PC-3 (cell line): ENCODE measurements at places on chromosomes 16 and 17. TPM values are rescaled to one million over a fixed set of nuclear protein-coding genes. Genes with fewer than 3 reads are reported as not detected.

Gene PRSS8
- total RNA-seq = 18.0 and 23.4 TPM in 2 replicates

Gene SLC4A1
- not detected in 2 replicates for total RNA-seq

DNA sequence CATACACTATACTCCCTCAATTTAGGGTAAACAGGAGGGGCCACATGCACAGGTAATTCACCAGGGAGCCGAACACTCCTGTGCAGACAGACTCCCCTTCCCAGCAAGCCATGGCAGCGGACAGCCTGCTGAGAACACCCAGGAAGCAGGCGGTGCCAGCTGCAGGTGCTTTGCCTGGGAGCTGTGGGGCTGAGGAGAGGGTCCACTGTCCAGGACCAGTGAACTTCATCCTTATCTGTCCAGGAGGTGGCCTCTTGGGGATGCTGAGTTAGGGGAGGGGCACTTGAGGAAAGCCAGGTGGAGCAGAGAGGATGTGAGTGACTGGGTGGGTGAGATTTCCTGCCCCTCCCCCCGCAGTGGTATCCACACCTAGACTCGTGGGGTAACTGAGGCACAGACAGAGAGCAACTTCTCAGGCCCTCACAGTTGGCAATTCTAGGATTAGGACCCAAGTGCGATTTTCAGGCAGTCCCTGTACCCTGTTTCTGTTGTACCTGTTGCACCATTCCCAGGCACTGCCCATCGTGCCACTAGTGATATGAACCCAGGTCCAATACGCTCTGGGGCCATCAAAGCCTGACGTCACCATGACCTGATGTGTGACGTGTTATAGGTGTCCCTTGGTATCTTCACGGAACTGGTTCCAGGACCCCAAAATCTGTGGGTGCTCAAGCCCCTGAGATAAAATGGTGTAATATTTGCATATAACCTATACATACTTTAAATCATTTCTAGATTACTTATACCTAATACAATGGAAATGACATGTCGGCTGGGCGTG, 1.2 kb downstream of the GRN start:
- H3K4me1 ChIP-seq = peaks cover 4% of the 10 kb centered on the region; the same call in 1 of the 2 replicates
- H3K27ac ChIP-seq = no peak overlapping the region
- DNase-seq = no peak

Gene ABAT
- 0.17 and 0.95 TPM in 2 replicates for total RNA-seq

DNA sequence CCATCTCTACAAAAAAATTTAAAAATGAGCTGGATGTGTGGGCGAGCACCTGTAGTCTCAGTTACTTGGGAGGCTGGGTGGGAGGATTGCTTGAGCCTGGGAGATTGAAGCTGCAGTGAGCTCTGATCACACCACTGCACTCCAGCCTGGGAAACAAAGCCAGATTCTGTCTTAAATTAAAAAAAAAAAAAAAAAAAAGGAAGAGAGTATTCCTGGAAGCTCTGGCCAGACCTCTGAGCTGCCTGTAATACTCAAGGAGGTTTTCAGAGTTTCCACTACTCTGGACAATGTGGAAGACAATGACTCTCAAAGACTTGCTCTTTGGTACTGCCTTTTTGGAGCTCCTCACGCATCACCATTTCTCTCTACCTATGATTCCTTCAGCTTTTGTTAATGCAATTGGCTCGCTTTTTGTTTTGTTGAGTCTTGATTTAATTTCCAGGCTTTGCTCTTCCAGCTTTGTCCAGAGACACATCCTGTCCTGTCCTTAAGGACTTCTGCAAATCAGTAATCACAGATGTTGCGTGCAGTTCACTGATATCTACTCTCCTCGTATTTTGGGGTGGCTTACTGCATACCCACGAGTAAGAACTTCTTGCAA, 10.8 kb downstream of the CHD9 start:
- no peak overlapping the region for H3K27ac ChIP-seq
- no peaks in the 10 kb centered on the region for H3K4me1 ChIP-seq
- H3K4me3 ChIP-seq = no peak overlapping the region
- no peaks in the 10 kb centered on the region for H3K27me3 ChIP-seq

DNA sequence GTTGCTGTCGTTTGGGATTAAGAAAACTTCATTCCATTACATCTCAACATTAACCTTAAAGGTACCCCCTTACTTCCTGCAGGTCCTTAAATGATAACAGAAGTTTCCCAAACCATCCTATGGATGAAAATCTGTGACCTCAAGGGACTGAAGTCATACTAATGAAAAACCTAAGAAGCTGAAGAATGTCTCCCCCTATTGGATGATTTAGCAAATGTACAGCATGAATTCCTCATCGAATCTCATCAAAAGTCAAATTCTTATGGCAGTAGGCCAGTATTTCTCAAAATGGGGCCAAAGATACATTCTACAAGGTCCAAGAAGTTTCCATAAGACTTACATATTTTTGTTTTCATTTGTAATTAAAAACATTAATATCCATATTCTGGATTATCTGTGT, 13.5 kb downstream of the SCO1 start:
- H3K4me1 ChIP-seq = no peaks in the 10 kb centered on the region
- no peak overlapping the region for H3K27ac ChIP-seq
- H3K27me3 ChIP-seq = no peaks in the 10 kb centered on the region

GRCh38 chr17:72008236-72008876, 112.5 kb upstream of the SOX9 start:
- H3K36me3 ChIP-seq = no peaks in the 10 kb centered on the region
- peak; percentile 89 for DNase-seq
- H3K27ac ChIP-seq = peak overlapping the region; percentile 68
- peaks cover 35% of the 10 kb centered on the region for H3K4me1 ChIP-seq
- no peaks in the 10 kb centered on the region for H3K27me3 ChIP-seq

Gene MYO15B
- 3.2 and 7.1 TPM in 2 replicates for total RNA-seq

- H3K4me1 ChIP-seq = no peaks in the 10 kb centered on the region
- H3K27me3 ChIP-seq = no peaks in the 10 kb centered on the region
- DNase-seq = no peak
- H3K27ac ChIP-seq = no peak overlapping the region
Measured at GRCh38 chr16:87507351-87508069, 14.7 kb upstream of the ZCCHC14 start.

- no peaks in the 10 kb centered on the region for H3K36me3 ChIP-seq
- DNase-seq = no peak
- no peak overlapping the region for H3K27ac ChIP-seq
- H3K4me3 ChIP-seq = no peak overlapping the region
- H3K27me3 ChIP-seq = no peaks in the 10 kb centered on the region
Measured at GRCh38 chr16:48448841-48449481, 63.7 kb upstream of the SIAH1 start.

Gene TMEM100
- total RNA-seq = not detected in 2 replicates

Gene RTN4RL1
- 6.9 and 7.9 TPM in 2 replicates for total RNA-seq

DNA sequence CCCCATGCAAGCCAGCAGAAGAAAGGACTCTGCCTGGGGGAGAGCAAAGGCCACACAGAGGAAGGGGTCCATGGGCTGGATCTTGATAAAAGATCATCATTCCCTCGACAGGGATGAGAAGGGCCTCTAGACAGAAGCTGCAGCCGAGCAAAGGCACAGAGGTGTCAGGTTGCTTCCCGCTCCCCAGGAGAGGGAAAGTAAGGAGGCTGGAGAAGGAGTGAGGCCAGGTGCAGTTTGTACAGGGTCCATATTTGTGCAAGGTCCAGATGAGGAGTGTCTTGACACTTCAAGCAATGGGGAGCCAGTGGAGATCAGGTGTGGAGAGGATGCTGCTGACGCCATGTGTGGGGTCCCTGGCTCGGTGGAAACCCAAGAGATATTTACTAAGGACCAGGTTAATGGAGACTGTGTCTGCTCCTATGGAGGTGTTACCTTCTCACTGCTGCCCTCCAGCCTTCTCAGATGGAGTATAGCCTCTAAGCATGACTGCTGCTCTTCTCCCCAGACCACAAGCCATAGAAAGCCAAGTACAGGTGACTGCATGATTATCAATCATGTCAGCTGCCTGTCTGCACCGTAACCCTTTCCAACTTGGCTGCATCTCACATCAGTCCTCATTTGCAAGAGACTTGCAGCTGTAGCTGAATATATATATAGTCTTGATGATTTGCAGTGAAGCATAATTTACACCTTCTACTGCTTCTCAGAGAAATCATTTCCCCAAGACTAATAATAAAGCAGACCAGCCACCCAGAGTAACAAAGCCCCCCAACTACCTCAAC, 21.1 kb downstream of the GAS7 start:
- no peak overlapping the region for H3K4me3 ChIP-seq
- H3K36me3 ChIP-seq = no peaks in the 10 kb centered on the region
- H3K4me1 ChIP-seq = no peaks in the 10 kb centered on the region
- no peak overlapping the region for H3K27ac ChIP-seq
- H3K27me3 ChIP-seq = peaks cover 7% of the 10 kb centered on the region; the same call in 1 of the 2 replicates
- no peak for DNase-seq

- H3K27me3 ChIP-seq = no peaks in the 10 kb centered on the region
- DNase-seq = peak; percentile 75
- H3K4me3 ChIP-seq = no peak overlapping the region
- no peak overlapping the region for H3K27ac ChIP-seq
- H3K4me1 ChIP-seq = no peaks in the 10 kb centered on the region
Measured at GRCh38 chr17:3827124-3827773, 18.8 kb downstream of the NCBP3 start.

GRCh38 chr16:81516478-81517149, 72.0 kb downstream of the CMIP start:
- DNase-seq = no peak
- H3K27ac ChIP-seq = peak overlapping the region; percentile 59
- peaks cover 16% of the 10 kb centered on the region for H3K36me3 ChIP-seq
- H3K4me1 ChIP-seq = peaks cover 52% of the 10 kb centered on the region

DNA sequence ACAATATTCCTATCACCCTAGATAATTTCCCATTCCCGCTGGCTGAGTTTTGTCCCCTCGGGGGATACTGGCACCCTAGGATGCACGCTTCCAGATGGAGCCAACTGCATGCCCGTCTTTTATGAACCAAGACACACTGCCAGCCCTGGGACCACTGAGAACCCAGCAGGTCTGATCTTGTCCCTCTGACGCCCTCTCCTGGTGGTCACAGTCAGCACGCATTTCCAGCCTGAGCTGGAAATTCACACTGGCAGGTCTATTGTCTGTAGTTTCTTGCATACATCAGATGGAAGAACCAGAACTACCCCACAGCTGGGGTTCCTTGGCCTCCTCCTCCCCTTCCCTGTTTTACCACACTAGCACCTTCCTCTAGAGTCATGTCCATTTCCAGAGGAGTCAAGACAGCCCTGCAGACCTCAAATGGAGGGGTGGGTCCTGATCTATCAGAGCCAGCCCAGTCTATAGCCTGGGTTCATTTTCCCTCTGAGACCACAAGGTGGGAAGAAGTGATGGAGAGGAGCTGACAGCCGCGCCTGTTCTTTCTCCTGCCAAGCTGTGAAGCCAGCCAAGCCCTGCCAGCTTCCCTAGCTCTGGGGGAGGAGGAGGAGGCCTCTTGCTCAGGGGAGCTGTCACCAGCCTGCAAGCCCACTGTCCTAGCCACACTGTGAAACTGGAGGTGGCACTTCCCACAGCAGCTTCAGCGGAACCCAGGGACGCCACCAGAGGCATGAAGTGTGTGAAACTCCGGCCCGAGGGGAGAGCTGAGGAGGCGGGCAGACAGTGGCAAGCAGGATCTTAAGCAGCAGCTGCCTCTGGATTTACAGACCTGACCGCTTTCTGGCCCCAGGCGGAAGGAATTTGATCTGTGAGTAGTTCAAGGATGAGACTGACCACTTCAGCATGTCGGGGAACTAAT, 29.3 kb downstream of the MXRA7 start:
- H3K4me3 ChIP-seq = no peak overlapping the region
- DNase-seq = peak; percentile 83
- no peaks in the 10 kb centered on the region for H3K27me3 ChIP-seq
- H3K36me3 ChIP-seq = no peaks in the 10 kb centered on the region
- H3K4me1 ChIP-seq = no peaks in the 10 kb centered on the region
- H3K27ac ChIP-seq = no peak overlapping the region

GRCh38 chr17:20235747-20236146, 226.6 kb downstream of the SPECC1 start:
- no peak overlapping the region for H3K4me3 ChIP-seq
- peaks cover 10% of the 10 kb centered on the region; the same call in 1 of the 2 replicates for H3K36me3 ChIP-seq
- no peak overlapping the region for H3K27ac ChIP-seq
- H3K27me3 ChIP-seq = no peaks in the 10 kb centered on the region

GRCh38 chr17:13920413-13920812, 148.9 kb upstream of the COX10 start:
- no peaks in the 10 kb centered on the region for H3K36me3 ChIP-seq
- no peak overlapping the region for H3K27ac ChIP-seq
- H3K27me3 ChIP-seq = peaks cover 14% of the 10 kb centered on the region; the same call in 1 of the 2 replicates
- H3K4me3 ChIP-seq = no peak overlapping the region
- no peak for DNase-seq

GRCh38 chr17:33012522-33013033, 20.9 kb downstream of the SPACA3 start:
- peaks cover 10% of the 10 kb centered on the region for H3K4me1 ChIP-seq
- H3K4me3 ChIP-seq = no peak overlapping the region
- DNase-seq = peak; percentile 85
- H3K27me3 ChIP-seq = no peaks in the 10 kb centered on the region

DNA sequence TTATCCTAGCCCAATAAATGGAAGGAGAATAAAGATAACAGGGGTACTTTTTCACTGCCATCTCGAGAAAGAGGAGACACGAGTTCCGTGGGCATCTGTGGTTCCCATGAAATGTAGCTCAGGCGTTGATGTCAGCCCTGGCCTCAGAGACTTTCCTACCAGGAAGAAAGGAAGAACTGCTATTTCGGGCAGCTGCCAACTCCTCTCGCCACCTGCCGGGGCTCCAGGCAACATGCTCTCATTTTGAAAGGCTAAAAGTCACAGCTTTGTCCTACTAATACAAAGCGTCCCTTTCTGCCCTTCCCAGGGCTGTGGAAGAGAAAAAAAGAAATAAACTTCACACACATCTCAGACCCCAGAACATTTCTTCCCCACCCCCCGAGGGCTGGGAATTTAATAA, 65.8 kb downstream of the DHRS7C start:
- H3K4me3 ChIP-seq = no peak overlapping the region
- H3K4me1 ChIP-seq = peaks cover 6% of the 10 kb centered on the region
- no peaks in the 10 kb centered on the region for H3K27me3 ChIP-seq
- no peak overlapping the region for H3K27ac ChIP-seq

DNA sequence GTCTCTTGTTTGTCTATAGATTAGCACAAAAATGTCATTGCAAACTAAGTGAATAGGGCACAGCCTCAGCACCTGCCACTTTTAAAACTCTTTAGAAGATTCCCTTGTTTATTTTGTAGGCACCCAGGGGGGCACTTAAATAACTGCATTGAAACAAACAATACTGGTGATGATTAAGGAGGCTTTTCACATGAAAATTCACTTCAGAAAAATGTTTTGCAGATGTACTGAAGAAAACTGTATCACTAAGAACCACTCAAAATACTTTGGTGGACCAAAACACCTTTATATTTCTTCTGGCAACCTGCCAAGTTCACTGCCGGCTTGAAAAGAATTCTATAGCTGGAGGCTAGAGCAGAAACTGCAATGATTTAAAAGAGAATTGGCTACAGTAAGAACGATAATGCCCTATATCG, 281.5 kb downstream of the TOX3 start:
- DNase-seq = no peak
- H3K27me3 ChIP-seq = no peaks in the 10 kb centered on the region
- H3K27ac ChIP-seq = no peak overlapping the region
- no peaks in the 10 kb centered on the region for H3K36me3 ChIP-seq
- H3K4me1 ChIP-seq = no peaks in the 10 kb centered on the region
